ENCODE measurements at places on chromosomes 4 and X.

DNA sequence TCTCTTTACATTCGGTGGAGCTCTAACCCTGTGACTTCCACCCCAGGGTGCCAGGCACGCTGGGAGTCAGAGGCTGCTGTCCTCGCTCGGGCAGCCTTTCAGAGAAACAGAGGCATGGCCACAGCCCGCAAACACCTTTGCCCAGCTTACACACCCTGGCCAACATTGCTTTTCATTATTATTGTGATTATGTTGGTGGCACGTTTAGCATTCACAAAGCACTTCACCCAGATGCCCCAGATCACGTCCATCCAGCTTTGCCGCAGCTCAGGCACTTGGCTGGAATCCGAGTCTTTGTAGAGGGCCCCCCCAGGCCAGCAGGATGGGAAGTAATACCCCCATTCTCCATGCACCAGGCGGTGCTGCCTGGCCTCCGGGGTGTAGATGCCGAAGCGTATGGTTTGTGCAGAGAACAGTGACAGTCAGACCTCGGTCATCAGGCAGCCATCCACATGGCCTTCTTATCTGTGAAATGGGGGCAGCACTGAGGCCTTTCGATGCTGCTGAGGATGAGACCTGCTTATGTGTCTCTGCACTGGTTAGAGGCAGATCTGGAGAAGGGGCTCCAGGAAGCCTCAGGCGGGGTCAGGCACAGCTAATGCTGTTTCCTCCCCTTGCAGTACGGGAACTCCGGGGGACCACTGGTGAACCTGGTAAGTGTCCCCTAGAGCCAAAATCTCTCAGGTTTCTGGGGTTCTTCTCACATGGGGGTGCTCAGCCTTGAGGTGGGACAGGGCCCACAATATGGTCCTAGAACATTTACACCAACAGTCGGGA is 22.3 kb downstream of the HTRA3 start:
- no peak for DNase-seq

DNA sequence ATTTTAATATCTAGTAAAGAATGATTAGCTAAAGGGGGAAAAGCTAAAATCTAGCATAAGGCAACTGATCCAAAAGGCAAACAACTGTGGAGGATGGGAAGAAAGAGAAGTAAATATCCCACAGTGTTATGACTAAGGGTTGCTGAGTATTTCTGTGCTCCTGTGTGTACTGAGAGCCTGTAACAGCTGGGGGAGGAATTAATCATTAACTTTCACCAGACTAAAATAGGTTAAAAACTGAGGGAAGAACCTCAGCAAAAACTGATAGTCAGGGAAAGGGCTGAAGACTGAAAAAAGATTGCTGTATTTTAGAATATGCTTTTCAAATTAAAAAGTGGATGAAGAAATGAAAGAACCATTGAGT is 365.9 kb downstream of the CXXC4 start:
- DNase-seq: no peak

DNA sequence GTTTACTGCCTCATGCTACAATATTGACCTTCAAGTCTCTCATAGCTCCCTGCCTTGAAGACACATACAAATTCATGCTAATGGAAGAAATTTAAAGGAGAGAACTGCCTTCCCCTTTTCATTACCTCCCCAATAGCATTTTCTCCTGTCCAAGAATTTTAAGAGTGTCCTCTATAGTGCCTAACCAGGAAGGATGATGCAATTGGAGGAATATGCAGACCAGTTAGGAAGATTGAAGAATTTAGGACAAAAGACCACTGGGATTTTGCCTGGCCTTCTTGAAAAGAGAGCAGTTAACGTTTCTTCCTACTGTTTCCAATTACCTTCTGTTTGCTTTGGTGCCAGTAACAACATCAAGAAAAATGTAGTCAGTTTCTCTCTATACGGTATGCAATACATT is 443.9 kb downstream of the INPP4B start:
- DNase-seq: no peak

DNA sequence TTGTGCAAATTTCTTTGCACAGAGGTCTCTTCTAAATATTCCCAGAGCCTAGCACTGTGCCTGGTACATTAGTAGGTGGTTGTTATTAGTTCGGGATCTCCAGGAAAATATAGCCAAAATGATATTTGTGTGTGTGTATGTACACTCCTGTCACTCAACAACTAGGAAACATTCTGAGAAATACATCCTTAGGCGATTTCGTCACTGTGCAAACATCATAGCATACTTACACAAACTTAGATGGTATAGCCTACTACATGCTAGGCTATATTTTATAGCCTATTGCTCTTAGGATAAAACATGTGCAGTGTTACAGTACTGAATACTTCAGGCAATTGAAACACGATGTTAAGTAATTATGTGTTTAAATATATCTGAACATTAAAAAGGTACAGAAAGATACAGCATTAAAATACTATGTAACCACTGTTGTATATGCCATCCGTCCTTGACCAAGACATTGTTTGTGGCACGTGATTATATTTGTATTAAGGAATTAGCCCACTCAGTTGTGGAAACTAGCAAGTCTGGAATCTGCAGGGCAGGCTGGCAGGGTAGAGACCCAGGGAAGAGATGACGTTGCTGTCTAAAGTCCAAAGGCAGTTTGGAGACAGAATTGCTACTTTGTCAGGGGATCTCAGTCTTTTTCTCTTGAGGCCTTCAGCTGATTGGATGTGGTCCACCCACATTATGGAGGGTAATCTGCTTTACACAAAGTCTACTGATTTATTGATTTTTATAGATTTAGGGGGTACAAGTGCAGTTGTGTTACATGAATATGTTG is 106.9 kb downstream of the COL4A6 start:
- no peak for DNase-seq

DNA sequence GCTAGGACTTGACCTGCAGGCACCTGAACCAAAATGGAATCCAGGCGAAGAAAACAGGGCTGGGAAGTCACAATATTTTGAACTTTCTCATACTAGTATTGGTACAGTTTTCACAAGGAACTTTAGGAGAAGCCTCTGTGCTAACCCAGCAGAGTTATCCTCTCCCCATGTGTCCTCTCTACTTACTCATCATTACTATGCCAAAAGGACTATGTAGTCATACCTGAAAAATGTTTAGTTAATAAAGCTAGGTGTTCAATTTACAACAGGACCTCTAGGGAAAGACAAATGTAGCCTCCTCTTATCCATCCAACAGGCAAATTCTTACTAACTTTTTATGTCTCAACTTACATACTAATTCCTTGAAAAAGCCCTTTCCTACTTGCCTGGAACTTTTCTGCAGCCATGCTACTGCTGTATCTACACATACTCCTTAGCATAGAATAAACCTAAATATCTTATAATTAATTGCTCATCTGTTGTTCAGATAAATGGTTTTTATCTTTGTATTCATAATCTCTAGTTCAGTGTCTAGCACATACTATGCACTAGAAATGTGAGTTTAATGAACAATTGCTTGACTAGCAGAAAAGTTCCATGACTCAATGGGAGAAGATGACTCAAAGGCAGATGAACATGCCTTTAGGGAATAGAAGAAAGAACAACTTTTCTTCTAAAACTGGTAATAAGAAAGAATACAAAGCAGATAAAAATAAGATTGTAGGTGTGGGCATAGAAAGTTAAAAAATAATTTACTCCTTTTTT is 215.5 kb upstream of the VEGFC start:
- DNase-seq: no peak

DNA sequence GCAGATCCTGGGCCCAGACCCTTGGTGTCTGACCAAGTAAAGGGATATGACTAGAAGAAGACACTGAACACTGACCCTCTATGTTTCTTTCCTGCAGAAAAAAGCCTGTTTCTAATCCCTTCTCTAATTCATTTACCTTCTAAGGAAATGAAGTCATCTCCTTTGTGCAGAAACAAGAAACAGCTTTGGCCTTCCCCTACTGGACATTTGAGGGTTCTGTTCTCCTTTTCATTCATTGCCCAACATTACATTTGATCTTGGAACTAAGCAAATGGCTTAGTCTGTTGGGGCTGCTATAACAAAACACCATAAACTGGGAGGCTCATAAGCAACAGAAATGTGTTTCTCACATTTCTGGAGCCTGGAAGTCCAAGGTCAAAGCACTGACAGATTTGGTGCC is 20.0 kb downstream of the HCCS start:
- DNase-seq: no peak

- no peak for DNase-seq
Measured at GRCh38 chr4:40718586-40718985, 31.2 kb upstream of the NSUN7 start.

DNA sequence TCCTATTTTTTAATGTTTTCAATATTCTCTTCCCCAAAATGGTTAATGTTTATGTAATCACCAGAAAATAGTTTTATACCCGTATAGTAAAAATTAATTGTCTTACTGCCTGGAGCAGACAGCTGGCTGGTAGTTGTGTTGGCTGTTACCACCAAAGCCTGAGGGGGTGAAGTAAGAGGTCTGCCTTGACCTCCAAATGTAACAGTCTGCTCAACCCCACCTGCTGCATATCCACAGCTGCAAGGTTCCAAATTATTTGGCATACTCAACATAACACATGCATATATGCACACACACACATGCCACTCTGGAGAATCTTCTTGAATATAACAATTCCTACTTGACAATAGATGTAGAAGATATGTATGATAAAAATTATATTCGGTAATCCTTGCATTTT is 624.3 kb downstream of the ADGRL3 start:
- no peak for DNase-seq

DNA sequence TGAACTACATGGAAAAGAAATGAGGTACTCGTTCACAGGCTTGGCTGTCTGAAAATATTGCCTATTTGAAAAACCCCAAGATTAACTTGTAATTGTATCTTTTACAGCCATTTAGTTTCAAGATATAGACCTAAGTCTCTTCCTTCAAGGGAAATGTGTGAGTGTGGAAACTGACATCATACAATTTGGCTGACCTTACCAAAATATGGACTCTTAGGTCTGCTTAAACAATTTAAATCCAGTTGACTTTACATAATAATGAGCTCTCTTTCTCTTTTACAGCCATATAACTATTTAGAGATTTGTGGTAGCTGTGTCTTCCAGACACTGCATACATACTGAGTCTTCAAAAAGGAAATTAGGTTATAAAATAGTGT is 186.9 kb downstream of the NR3C2 start:
- DNase-seq: no peak

GRCh38 chr4:38980903-38981676 is 51.1 kb downstream of the TMEM156 start:
- no peak for DNase-seq

- DNase-seq: no peak
Measured at GRCh38 chrX:113522814-113523213, 682.2 kb upstream of the AMOT start.

- no peak for DNase-seq
Measured at GRCh38 chrX:31747411-31747810, 675.6 kb upstream of the FTHL17 start.

DNA sequence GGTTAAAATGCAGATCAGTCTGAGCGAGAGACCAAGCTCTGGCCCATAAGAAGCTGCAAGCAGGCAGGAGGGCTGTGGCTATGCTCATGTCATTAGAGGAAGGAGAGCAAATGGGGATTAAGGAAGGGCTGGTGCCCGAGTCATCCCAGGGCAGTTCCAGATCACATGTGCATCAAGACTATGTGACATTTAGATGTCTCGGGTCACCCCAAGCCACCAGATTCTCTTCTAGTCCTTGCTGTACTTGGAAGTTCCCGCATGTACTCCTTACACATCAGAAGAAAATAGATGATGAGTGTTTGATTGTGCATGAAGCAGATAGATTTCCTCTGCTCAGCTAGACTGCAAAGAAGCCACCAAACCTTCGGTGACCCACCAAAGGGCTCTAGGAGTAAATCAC is 42.1 kb upstream of the KLHL34 start:
- no peak for DNase-seq

DNA sequence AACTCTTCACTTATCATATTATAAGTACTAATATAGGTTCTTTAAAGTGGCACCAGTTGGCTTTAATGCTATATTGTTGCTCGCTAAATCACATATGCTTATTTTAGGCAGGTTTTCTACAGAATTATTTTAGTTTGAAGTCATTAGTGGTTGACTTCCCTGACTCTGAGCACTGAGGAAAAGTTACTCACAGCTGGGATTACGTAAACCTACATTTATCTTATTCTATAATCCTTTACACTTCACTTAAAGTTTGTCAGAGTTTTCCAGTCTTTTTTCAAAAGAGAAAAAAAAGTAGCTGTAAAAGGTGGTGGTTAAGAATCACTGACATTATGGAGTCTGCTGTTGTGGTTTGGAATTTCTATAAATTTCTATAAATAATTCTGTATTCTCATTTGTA is 5.8 kb downstream of the UGT2B4 start:
- no peak for DNase-seq

DNA sequence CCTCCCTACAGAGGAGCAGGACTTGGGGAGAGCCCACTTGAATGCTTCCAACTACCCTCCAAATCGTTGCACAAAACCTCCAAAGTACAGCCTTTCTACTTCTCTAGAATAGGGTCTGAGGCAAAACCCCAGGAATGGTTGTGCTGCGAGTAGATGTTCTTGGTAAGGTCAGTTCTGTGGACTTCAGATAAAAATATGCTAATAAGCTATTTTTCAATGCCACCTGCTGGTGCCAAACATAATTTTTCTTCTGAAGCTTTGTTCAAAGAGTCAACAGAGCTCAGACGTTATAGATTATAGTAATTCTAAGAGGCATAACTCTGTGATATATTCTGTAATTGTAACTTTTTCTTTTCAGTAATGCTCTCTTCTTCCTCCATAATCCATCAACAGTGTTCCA is 425.7 kb downstream of the GPAT3 start:
- DNase-seq: no peak

DNA sequence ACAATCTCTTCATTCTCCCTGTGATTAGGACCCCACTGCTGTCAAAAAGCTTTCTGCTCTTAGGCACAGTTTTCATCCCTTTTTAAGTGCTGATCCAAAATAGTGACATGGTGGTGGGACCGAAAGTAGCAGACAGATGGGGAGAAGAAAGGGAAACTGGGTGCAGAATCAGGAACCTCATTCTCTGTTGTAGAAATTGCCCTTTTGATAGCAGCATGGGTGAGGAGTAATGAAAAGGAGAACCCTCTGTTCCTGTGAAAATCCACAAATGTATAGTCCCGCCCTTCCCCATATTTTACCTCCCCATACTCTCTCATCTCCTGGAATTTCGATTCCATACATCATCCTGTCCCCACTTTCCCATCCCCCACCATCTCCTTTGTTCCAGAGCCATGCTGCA is 126.5 kb downstream of the STIM2 start:
- no peak for DNase-seq

DNA sequence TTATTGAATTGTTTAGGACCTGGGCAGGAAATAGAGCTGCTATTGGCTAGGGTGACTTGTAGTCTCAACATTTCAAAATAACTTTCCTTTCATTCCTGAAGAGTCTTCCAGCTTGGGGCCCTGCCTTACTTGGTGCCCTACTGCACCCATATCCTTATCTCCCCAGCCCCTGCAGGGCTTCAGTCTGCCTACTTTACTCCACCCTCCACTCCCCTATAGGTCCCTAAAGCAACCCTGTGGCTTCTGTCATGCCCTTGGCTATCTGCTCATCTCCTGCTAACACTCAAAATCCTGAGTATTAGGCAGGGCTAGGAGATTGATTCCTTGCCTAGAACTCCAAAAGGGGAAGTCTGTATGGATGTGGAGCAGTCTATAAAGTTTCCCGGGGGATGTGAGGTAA is 57.6 kb upstream of the PRKG2 start:
- DNase-seq: no peak

GRCh38 chr4:120629546-120630108 is 292.9 kb downstream of the PRDM5 start:
- DNase-seq: no peak

Measured in stimulated activated CD8-positive, alpha-beta memory T cell treated with anti-CD3 and anti-CD28 coated beads, Interleukin-4, amount 100 ng/mL, for 4 hours (primary cell).